CD4-positive, alpha-beta T cell treated with Interleukin-17A for 1 hour (primary cell): ENCODE measurements at places on chromosomes 11 and 22.

DNA sequence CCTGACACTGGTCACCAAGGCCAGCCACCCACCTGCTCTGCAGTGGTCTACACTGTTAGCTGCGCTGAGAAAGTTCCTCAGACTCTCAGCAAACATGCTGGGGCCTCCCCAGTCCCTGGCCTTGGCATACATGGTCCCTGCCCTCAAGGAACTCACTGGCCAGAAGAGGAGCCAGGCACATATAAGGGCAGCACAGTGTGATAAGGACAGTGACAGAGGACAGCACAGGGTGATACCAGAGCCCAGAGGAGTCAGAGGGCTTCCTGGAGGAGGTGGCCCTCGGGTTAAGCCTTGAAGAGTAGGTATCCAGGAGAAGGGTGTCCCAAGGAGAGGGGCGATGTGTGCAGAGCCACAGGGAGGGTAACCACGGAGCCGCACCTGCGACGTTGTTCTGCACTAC lies 624 bp downstream of the ART1 start:
- DNase-seq = no peak

DNA sequence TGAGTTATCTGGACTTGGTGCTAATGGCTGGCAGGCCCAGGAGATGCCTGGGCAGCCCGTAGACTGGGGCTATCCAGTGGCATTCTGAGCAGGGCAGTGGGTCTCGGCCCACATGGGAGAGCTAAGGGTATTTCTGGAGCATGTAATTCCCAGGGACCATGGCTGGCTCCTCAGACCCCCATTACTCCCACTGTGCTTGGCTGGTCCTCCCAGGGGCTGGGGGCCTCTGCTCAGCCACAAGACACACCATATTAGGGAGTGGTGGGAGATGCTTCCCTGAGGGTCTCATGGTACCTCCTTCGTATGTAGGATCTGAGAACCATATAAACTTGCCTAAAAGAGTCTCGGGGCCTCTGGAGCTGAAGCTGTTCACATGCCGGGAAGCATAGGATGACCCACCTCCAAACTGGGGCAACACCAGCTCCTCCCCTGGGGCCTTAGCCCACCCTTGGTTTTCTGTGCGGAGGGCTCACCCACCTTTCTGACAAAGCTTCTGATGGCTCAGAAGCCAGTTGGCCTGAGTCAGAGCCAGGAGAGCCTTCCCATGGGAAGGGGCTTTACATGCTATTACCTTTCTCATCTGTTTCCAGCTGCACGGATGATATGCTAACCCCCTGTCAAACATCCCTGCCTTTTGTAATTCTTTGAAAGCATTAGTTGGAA lies 9.5 kb upstream of the FTH1 start:
- DNase-seq = no peak

- no peak for DNase-seq
Measured at GRCh38 chr11:62615521-62615920, 2.5 kb downstream of the ROM1 start.

DNA sequence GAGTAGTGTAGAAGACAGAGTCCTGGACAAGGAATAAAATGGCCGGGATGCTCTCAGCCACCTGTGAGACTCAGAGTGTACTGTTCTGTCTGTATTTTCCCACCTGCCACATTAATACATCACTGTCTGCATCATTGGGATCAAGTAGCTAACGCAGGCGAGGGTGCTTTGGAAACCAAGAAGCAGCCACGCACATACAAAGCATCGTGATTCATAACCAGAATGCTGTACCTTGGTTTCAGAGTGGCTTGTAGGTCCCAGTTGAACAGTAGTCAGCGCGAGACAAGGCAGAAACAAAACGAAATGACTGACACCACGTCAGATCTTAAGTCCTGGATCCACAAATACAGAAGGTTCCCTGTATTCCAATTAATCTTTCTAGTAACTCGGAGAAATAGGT lies 198.3 kb downstream of the GRIK4 start:
- DNase-seq = no peak

- DNase-seq = no peak
Measured at GRCh38 chr11:2077061-2077802, 62.0 kb downstream of the IGF2 start.

- DNase-seq = no peak
Measured at GRCh38 chr22:43824724-43825420, 12.8 kb upstream of the EFCAB6 start.

- no peak for DNase-seq
Measured at GRCh38 chr11:110988671-110989070, 256.9 kb upstream of the POU2AF2 start.

DNA sequence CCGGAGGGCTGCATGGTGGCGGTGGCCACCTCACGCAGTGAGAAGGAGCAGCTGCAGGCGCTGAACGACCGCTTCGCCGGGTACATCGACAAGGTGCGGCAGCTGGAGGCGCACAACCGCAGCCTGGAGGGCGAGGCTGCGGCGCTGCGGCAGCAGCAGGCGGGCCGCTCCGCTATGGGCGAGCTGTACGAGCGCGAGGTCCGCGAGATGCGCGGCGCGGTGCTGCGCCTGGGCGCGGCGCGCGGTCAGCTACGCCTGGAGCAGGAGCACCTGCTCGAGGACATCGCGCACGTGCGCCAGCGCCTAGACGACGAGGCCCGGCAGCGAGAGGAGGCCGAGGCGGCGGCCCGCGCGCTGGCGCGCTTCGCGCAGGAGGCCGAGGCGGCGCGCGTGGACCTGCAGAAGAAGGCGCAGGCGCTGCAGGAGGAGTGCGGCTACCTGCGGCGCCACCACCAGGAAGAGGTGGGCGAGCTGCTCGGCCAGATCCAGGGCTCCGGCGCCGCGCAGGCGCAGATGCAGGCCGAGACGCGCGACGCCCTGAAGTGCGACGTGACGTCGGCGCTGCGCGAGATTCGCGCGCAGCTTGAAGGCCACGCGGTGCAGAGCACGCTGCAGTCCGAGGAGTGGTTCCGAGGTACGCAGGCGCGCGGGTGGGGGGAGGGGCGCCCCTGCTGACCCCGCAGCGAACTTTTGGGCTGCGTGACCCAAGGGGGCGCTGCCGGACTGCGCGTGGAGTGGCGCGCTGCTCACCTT lies 670 bp downstream of the NEFH start:
- DNase-seq = peak; percentile 53

GRCh38 chr11:4111834-4112233 lies 17.2 kb downstream of the RRM1 start:
- DNase-seq = no peak

DNA sequence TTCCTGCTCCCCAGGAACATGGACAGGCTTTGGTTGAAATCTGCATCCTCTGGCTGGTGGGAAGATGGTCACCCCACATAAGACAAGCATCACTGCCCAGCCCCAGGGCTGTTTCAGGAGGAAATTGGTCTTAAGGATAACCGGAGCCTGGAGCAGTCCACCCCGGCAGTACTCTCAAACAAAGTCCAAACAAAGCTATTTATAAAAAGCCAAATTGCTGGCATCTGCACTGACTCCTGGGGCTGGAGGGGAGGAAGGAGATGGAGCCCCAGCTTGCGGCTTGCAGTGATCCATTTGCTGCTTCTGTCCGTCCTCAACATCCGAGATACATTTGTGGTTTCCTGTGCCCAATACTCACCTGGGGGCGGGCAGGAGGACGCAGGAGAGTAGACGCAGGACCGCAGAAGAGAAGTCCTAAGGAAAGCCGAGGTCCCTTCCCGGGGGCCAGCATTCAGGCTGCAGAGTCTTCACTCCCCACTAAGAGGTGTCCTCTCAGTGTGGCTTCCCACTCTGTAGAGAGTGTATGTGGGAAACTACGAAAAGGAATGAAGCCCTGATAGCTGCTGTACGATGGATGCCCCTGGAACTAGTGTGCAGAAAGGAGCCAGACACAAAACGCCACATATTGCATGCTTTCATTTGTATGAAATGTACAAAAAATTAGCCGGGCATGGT lies 107.3 kb upstream of the FGF3 start:
- no peak for DNase-seq

- DNase-seq = no peak
Measured at GRCh38 chr11:2272228-2272945, 2.0 kb upstream of the ASCL2 start.

- DNase-seq = no peak
Measured at GRCh38 chr11:58494101-58494500, 13.8 kb downstream of the OR5B21 start.

- DNase-seq = no peak
Measured at GRCh38 chr22:36351921-36352802, 35.6 kb downstream of the MYH9 start.

- no peak for DNase-seq
Measured at GRCh38 chr11:27916541-27917100, 191.3 kb downstream of the KIF18A start.

DNA sequence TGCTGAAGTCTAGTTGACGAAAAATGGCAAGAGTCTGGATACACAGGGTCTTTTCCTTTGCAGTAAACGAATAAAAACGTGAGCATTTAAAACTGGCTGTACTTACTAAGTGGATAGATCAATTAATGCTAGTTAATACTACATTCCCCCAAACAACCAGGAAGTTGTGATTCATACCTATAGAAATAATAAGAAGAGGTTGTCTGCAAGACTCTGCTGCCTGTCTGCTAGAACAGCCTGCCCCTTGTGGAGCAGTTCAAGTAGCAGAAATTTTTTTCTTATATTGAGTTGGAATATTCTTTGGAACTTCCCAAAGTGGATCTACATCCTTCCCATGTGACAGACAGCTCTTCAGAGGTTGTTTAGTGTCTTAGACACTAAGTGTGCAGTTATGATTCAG lies 86.8 kb downstream of the TEAD1 start:
- no peak for DNase-seq

GRCh38 chr22:31144223-31144622 lies 3.9 kb upstream of the PLA2G3 start:
- no peak for DNase-seq

- DNase-seq = no peak
Measured at GRCh38 chr11:95863486-95864140, 60.3 kb downstream of the MTMR2 start.

- DNase-seq = no peak
Measured at GRCh38 chr11:57646799-57647303, 2.9 kb downstream of the YPEL4 start.

GRCh38 chr11:114082415-114082748 lies 22.9 kb downstream of the ZBTB16 start:
- no peak for DNase-seq

GRCh38 chr22:25078591-25078990 lies 121.1 kb upstream of the CRYBB3 start:
- DNase-seq = no peak

DNA sequence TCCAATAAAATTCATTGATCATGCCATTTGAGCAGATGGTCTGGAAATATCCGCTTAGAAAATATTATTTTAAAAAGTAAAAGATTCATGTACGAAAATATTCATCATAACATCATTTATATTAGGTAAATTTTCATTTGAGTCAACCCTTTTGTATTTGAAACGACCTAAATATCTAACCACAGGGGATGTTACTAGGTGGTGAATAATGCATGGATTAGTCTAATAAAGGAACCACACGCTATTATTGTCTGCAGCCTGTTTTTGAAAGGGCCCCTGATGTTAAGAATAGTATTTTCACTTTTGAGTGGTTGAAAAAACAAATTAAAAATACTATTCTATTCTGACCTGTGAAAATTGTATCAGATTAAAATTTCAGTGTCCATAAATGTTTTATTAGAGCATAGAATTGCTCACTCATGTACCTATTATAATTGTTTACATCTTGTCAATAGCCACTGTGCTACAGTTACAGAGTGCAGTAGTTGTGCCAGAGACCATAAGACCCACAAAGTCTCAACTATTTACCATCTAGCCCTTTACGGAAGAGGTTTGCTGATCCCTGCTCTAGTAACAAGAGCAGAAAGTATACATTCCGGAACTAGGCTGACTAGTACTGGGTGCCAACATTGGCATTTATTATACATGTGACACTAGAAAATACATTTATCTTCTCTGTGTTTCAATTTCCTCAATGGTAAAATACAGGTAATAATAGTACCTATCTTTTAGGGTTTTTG lies 176.1 kb downstream of the LRRC4C start:
- no peak for DNase-seq

- no peak for DNase-seq
Measured at GRCh38 chr11:2299773-2300172, 1.9 kb downstream of the C11orf21 start.

DNA sequence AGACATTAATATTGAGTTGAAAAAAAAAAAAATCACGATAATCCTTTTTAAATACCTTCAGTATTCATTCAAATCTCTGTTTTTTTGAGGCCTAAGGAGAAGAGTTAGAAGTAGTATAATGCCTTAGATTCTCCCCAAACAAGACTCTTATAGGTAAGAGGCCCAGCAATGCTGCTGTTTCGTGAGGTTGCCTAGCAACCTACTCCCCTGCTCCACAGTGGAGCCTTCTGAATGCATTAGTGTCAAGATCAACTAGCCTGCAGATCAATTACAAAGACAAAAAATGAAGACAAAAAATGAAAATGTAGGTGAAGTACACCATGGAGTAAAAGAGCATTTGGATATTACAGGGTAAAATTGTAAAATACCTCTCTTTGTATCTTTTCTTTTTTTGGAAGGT lies 229.8 kb upstream of the LUZP2 start:
- no peak for DNase-seq

DNA sequence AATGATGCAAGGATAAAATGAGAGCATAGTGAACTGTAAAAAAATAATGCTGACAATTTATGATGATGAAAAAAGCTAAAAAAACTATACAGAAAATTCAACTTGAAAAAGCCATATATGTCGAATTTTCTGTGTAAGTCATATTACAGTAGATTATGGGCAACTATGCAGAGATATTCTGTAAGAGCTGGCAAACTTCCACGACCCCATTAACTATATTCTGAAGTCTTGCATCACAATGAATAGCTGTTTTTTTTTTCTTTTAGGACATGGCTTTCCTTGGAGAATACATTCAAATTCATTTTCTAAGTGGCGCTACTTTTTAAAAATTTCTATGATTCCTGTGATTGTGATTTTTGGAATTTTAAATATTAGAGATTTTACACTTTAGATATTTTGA lies 18.4 kb downstream of the PSMD13 start:
- DNase-seq = no peak

- DNase-seq = peak; percentile 22
Measured at GRCh38 chr11:132093536-132094259, 723.3 kb downstream of the NTM start.

DNA sequence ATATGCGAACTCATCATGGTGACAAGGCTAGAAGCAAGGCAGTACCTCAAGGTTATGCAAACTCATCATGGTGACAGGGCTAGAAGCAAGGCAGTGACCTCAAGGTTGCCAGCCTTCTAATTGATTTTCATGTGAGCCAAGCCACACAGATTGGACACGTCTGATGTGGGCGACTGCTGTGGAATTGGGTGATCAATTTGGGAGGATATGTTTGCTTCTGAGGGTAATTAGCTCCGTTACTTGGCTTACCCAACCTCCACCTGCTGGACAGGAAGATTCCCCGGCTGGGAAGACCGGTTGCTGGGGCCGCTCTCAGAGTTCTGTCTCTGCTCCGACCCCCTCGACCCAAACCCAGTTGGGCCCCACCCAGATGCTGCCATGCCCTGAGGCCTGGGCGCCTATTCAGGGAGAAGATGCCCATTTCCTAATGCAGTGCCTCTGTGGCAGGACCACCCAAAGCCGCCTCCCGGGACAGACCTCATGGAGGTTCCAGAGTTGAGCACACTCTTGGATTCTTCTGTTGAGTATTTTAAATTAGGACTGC lies 69.9 kb upstream of the SHANK2 start:
- no peak for DNase-seq
